ENCODE measurements at places on chromosomes 5 and 9.

DNA sequence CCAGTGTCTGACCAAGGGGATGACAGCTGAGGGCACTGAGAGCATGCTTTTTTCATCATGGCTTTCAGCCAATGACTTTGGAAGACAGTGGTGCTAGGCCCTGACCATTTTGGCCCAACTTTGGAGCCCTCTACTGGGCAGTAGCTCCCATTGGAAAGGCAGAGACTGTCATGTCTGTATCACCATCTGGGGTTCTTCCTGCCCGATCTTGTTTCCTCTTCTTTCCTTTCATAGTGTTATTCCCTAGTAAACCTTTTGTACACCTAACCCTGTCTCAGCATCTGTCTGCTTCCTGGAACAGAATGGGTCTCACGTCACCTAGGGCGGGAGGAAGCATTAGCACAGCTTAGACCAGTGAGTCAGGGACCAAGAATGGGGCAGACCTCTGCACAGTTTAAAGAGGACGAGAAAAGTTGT is 97.4 kb upstream of the MAST4 start:
- no peak for DNase-seq

DNA sequence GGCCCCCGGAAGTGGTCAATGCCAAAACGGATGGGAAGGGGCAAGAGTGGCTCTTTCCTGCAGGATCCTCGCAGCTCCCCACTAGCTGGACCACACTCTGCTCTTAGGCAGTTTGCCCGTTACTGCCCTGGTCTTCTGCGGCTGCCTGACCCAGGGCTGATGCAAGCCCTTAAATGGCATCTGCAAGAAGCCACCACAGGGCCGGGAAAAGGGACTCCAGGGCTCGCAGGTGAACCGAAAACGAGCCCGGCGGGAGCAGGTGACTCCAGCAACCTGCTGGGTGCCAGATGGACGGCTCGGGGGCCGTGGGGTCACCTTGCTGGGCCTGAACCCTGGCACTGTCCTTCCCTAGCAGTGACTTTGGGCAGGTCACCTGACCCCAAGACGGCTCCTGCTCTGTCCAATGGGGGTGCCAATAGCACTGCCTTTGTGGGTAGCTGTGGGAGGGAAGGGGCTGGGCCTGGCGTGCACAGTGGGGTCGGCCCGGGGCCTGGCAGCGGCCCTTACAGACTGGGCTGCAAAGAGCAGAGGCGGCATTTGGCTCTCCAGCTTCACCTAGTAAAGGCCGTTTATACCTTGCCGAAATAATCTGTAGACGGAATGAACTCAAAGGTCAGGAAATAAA is 1.3 kb downstream of the TMEM250 start:
- DNase-seq, result no peak

DNA sequence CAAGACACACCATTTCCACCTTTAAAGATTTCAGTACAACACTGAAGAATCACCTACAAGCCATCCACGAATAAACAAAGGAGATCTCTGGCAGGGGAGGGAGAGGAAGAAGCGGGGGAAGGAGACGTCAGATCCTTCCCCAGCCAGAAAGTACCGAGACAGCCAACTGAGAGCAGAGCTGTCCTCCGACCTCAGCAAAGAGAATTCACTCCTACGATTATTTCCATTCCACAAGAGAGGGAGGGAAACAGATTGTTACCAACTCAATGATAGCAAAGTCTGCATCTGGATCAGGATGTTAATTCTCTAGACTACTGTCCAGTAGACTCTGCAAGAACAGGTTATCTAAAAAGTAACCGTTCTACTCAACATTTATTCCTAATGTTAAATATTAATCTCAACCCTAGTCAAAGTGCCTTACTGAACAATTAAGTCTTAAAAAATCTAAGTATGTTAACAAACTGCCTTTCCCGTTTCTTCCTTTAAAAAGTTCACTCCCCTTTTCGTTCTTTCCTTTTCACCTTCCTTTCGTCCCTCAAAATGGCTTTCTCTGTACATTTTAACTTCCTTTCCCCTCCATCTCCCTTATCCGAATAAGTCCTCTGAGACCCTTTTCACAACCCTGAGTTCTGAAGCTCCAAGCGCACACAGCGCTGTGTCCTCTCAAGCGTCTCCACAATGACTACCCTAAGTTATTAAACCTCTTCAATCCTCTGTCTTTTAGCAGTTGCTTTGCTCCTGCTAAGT is 1.4 kb downstream of the CHD1 start:
- DNase-seq, result no peak

DNA sequence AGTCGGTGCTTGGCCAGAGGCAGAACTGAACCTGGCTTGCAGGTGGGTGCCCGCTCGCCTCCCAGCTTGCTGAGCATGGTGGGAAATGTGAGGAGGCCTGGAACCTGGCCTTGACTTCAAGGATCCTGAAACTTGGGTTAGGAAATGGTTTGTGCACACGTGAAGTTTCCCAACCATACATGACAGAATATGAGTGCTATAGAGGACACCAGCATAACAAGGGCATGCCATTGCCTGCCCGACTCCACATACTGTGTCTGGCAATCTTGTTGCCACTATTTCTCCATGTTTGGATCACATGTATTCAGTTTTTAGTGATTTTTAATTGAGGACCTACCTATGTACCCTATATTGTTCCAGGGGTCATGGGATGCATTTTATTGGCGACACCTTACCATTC is 177.6 kb upstream of the ANKRD55 start:
- DNase-seq, result no peak

GRCh38 chr5:122790354-122791103 is 15.6 kb downstream of the SNX2 start:
- no peak for DNase-seq

DNA sequence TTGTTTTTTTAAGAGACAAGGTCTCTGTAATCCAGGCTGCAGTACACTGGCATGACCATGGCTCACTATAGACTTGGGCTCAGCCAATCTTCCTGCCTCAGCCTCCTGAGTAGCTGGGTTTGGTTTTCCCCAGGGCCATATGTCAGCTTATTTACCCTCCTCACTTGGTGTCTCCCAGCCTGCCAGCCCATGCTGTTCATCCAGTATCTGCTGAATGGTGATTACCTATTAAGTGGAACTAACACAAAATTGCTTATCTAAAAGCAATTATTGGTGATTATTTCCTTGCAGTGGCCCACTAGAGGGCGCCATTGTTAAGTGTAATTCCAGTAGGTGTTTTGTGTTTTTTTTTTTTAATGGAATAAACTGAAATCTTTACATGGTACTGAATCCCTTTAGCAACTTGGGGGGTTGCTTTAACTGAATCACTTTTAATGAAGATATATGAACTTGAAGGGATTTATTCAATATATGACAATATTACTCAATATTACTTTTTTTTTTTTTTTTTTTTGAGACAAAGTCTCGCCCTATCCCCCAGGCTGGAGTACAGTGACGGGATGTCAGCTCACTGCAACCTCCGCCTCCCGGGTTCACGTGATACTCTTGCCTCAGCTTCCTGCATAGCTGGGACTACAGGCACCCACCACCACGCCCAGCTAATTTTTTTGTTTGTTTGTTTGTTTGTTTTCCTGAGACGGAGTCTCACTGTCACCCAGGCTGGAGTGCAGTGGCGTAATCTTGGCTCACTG is 13.8 kb downstream of the EXOSC2 start:
- peak; percentile 51 for DNase-seq

DNA sequence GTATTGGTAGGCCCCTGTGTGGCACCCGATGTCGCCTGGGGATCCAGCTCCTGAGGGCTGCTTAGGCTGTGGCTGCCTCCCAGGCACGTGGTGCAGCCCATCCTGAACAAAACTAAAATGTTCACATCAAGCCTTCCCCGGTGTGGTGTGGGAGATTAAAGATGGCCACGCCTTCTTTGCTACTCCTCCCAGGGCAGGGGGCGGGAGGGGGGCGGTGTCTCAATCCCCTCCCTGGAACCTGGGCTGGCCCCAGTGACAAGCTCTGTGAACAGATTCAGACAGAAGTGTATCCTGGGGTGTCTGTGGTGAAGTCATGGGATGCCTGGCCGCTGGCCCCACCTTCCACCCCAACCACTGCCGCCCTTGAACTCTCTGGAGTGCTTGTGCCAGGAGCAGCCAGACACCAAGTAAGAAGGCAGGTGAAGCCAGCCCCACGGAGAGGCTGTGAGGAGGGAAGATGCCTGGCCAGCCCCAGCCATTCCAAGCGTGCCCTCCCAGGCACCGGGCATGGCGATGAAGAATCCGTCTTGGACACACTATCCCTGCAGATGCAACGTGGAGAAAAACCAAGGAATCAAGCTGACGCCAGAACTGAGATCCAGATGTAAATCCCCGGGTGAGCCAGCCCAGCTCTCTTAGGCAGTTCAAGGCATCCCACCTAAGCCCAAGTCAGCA is 75.8 kb downstream of the AK8 start:
- DNase-seq, result no peak

Data from amygdala (tissue), 56 donors.